ENCODE measurements at places on chromosomes 3 and 15.

DNA sequence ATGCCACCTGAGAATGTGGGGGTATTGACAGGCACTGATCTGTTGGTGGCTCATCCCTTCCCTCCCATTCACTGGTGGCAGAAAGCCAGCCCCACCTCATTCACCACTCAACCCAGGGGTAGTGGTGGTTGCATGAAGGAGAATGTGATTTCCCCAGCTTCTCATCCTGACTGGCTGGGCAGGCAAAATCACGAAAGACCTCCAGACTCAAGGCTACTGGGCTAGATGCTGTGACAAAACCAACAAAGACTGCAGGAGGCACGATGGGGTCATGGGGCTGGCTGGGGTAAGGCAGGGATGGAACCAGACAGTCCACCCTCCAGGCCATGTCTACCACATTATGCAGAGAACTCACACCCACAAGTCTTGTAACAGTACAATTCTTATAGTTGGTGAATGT lies 33.9 kb downstream of the FSTL1 start:
- no peak for DNase-seq

GRCh38 chr3:187130346-187131066 lies 8.8 kb downstream of the RPL39L start:
- peak; percentile 24 for DNase-seq

DNA sequence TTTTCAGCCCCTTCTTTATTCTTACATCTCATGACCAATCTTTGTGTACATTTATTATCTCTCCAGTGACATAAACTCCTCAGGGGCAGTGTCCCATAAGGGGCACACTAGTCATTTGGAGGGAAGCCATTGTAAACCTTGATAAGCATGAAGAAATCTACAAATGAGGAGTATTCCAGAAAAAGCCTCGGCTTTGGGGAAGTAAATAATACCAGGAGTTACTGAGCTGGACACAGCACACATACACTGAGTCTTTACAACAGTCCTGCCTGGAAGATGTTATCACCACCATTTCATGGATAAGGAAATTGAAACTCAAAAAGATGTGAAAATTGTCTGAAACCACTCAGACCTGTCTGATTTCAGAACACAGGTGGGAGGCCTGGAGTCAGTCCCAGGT lies 15.4 kb upstream of the POLR2M start:
- no peak for DNase-seq

GRCh38 chr15:33131552-33132232 lies 62.8 kb downstream of the FMN1 start:
- DNase-seq, result peak; percentile 52

GRCh38 chr3:73868688-73869315 lies 244.1 kb upstream of the PDZRN3 start:
- peak; percentile 40 for DNase-seq

GRCh38 chr15:80034629-80035028 lies 24.8 kb upstream of the ZFAND6 start:
- no peak for DNase-seq
